Tibial nerve (tissue), 4 donors: ENCODE measurements at places on chromosomes 16 and 17.

DNA sequence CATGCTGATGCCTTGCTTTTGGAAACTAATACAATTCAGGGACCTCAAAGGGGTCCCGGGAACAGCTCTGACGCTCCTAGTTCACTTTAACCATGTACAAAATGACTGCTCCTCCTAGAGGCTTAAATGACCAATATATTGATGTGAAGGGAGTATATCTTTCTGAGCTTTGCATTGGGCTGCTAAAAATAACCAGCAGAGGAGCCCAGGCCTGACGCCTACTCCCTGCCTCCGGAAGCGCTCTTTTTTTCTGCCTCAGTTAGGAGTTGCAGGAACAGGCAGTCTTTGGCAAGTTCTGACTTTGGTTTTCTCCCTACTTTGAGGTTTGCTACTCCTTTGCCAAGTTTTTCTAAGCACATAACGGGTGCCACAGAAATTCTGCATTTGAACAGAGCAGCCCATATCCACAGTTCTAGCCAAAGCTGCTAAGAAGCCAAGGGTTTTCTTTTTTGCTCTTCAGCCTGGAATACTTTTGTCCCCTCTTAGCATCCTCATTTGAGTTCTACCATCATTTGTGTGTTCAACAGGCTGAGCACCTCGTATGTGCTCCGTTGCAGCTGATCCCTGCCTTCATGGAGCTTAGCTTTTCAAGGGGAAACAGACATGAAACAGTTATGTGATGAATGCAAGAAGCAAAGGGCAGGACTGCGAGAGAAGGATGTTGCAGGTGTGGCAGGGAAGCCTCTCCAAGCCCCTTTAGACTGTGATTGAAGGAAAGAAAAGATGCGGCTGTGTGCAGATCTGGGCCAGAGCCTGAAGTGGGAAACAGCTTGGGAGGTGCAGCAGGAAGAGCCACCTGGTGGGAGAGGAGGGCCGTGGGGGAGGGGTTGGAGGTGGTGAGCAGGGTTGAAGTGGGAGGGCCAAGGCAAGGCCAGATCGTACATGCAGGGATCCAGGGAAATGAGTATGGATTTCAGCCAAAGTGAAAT is 2.8 kb upstream of the NAGPA start:
- no peak for DNase-seq

GRCh38 chr16:6926341-6926740 is 406.3 kb upstream of the RBFOX1 start:
- no peak for DNase-seq

DNA sequence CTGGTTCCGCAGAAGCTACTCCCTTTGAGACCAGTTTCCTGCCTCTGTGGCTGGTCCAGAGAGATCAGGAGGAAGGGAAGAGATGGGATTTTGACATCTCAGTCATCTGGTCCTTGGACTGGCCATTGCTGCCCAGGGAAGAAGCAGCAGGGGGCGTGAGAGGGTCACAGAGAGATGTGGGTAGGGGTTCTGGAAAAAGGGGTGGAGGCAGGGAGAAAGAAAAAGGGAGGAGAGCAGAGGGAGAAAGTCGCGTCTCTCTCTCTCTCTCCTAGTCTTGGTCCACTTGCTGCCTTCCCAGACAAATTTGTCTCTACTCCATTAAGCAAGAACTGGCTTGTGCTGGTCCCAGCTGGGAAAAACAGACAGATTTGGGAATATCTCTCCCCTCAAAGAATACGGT is 4.4 kb downstream of the SHBG start:
- DNase-seq = no peak

- peak; percentile 69 for DNase-seq
Measured at GRCh38 chr17:39099663-39100286, 51.7 kb downstream of the PLXDC1 start.

DNA sequence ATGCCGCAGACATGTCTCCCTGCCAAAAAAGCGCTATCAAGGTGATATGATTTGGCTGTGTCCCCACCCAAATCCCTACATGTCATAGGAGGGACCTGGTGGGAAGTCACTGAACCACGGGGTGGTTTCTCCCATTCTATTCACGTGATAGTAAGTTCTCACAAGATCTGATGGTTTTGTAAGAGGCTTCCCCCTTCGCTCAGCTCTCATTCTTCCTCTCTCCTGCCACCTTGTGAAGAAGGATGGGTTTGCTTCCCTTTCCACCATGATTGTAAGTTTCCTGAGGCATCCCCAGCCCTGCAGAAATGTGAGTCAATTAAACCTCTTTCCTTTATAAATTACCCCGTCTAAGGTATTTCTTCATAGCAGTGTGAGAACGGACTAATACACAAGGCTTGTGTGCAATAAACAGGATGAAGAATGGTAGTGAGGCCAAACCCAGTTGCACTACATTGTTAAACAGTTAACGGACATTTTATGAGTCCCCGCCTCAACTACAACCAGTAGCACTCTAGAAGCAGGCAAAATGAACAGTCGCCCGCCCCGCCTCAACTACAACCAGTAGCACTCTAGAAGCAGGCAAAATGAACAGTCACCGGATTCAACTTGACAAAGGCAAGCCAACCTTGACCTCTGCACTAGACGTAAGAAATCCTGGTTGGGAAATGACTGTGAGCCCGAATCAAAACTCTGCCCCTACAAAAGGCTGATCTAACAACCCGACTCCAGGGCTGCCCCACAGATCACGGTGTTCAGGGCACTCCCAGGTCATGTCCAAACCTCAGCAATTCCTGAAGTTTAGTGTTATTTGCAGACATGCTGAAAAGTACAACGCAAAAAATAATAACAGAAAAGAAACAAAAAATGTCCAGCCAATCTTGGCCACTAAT is 26.3 kb downstream of the VPS53 start:
- DNase-seq = no peak

DNA sequence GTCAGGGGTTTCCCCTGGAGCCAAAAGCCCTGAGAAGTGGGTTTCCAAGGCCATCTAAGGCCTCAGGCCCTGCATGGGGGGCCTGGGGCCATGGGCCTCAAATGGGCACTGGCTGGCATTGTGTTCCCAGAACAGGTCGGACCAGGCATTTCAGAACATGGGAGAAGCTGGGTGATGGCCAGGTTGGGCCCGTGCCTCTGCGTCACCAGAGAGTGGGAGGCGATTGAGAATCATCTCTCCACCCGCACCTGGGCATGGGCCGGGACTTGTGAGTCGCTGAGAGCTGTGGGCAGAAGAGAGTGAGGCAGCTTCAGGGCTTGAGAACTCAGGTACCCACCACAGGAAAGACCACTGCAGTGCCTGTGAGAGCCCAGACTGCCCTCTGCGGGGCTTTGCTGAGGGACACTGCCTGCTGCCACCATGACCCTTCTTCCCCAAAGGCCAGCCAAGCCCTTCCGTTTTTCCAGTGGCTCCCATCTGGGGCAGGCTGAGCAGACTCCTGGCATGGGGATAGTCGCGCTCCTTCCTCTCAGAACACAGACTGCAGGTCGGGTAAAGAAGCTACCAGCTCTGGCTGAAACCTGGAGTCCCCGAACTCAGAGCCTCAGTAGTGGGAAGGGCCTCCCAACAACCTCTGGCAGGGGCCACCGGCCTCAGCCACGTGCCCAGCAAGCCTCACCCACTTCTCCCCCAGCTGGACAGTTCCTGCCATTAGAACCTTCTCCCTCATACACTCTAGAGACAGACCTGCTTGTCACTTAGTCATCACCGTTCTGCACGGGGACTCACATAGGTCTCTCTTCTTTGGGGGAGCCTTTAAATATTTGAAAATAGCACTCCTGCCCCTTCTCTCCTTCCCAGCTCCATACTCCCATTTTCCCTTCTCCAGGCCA is 1.6 kb downstream of the RAB11FIP4 start:
- no peak for DNase-seq

- DNase-seq = no peak
Measured at GRCh38 chr17:44749980-44750318, 8.8 kb upstream of the ADAM11 start.
